Stomach (tissue), 19 donors: ENCODE measurements at places on chromosomes 6 and 20. TPM values are rescaled to one million over a fixed set of nuclear protein-coding genes. Genes with fewer than 3 reads are reported as not detected.

- no peaks in the 10 kb centered on the region for H3K27me3 ChIP-seq
- H3K4me1 ChIP-seq: peaks cover 22% of the 10 kb centered on the region
- H3K4me3 ChIP-seq: peak overlapping the region; percentile 76
- peak overlapping the region; percentile 98 for H3K27ac ChIP-seq
These were observed 1.1 kb upstream of the PHF10 start for GRCh38 chr6:169725125-169726048.

DNA sequence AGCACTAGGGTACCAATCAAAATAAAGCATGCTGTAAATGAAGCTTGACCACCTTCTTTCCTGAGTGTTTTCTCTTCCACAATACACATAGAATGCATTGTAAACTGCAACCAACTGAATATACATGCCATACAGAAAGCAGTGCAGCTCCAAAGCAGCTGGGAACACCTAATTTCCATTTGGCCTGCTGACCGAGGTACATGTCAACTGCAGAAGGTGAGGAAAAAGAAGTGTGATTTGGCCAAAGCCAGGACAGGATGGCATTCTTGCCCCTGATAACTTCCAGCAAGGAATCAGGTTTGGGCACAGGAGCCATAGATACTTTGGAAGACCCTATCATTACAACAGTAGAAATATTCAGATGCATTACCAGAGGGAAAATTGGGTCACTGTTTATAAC, 258.4 kb downstream of the SLC35F1 start:
- no peaks in the 10 kb centered on the region for H3K4me1 ChIP-seq
- DNase-seq: no peak
- no peaks in the 10 kb centered on the region for H3K27me3 ChIP-seq

DNA sequence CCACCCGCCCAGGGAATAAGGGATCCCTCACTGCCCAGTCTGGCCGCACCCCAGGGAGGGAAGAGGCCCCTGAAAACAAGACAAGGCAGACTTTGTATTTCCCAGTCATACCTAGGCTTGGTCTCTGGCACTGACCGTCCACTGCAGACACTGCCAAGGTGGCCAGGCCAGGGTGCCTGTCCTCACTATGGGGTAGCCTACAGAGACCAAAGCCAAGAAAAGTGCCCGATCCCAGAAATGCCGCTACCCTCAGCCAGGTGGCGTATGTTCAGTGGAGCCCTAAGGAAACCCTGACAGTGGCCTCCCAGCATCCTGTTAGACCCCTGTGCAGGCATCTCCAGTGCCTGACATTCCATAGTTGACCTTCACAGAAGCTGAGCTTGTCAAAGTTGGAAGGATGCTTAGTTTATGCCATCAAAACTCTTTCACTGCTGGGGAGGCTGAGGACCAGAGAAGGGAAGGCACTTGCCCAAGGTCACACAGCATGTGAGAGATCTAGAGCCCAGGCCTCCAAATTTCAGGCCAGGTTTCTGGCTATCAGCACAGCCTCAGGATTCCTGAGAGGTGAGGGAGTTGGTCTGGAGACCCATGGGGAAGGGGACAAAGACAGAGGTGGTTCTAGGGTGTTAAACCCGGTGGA, 2.5 kb downstream of the SCRT2 start:
- H3K4me1 ChIP-seq: peaks cover 12% of the 10 kb centered on the region
- no peak overlapping the region for H3K27ac ChIP-seq
- H3K36me3 ChIP-seq: no peaks in the 10 kb centered on the region
- no peak for DNase-seq
- no peak overlapping the region for H3K4me3 ChIP-seq

- H3K36me3 ChIP-seq: peaks cover 65% of the 10 kb centered on the region
- H3K4me1 ChIP-seq: no peaks in the 10 kb centered on the region
- no peak overlapping the region for H3K4me3 ChIP-seq
- DNase-seq: no peak
These were observed 6.4 kb downstream of the PLTP start for GRCh38 chr20:45905505-45906079.

DNA sequence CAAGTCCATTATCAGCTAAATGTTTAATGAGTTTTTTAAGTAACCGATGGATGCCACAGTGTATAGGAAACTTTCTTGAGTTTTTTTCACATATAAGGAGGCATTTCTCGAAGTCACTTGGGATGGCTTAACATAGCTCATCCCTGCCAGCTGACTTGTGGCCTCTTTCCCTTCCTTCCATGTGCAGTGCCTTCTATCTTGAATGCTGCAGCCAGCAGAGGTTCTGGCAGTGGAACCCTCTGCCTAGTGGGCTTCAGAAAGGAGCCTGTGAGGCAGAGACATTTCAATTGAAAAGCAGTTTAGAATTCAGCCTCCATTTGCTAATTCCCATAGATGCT, 51.9 kb downstream of the AKAP12 start:
- no peak for DNase-seq
- H3K27me3 ChIP-seq: no peaks in the 10 kb centered on the region
- H3K4me3 ChIP-seq: no peak overlapping the region
- H3K4me1 ChIP-seq: peaks cover 36% of the 10 kb centered on the region

DNA sequence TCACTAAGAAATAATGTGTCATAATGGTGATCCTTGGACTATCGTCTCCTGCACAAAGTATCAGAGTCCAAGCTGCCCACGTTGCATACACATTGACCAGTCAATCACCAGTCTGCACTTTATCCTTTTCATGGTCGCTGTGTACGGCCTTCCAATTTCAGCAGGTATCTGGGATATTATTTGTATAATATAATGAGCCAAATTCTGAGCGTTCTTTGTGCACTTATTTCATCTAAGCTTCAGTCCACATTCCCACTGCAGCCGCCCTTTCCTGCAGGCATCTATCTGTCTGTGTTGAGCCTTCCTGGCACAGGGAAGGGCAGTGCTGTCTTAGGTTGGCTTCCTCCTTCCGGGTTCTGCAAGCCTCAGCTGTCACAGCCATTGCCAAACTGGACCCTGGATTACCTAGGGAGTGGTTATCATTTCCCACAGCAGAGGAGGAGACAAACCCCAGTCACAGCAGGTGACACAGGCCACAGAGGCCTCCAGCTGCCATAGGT, 174.3 kb downstream of the TTLL2 start:
- no peaks in the 10 kb centered on the region for H3K4me1 ChIP-seq
- H3K27ac ChIP-seq: no peak overlapping the region
- no peaks in the 10 kb centered on the region for H3K27me3 ChIP-seq
- H3K36me3 ChIP-seq: no peaks in the 10 kb centered on the region

SIGLEC1 gene
- 1.7 TPM for total RNA-seq
